ENCODE measurements at places on chromosomes 6 and 20.
A peak's percentile ranks its signal among the peaks of the same experiment; 100 is the strongest.

- no peak for DNase-seq
These were observed 195.5 kb upstream of the FBXL4 start for GRCh38 chr6:99143108-99143861.

- no peak for DNase-seq
These were observed 8.1 kb upstream of the SERPINB9 start for GRCh38 chr6:2911171-2911570.

GRCh38 chr20:23583526-23583925 is 15.2 kb upstream of the CST9L start:
- no peak for DNase-seq

DNA sequence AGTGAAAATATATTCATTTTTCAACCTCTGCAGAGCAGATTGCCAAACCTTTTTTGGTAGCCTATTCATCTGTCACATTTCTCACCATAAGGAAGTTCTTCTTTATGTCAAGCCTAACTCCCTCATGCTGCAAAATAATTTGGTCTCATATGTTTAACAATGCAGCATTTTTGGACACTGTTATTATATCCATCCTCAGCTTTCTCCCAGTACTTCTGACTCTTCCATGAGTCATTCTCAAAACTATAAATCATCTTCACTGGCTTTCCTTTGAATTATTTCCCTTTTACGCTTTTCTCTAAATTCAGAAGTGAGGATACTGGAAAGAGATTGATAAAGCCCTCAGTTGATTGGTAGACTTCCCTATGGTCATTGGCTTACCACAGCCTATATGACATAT is 192.2 kb downstream of the TPBG start:
- DNase-seq = peak; percentile 6

DNA sequence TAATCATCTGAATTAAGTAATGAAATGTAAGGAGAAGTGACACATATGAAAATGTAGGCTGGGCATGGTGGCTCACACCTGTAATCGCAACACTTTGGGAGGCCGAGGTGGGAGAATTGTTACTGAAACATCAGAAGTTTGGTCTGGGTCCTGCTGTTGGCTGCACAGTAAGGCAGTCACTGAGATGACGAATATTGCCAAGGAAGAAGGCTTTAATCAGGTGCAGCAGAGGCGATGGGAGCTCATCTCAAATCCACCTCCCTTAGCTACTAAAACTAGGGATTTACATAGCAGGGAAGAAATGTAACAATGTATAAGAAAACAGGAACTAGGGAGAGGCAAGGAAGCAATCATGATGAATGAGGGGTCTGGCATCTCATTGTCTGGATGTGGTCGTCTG is 50.1 kb downstream of the RBM24 start:
- no peak for DNase-seq

GRCh38 chr6:119628691-119629594 is 279.4 kb upstream of the MAN1A1 start:
- DNase-seq = no peak

DNA sequence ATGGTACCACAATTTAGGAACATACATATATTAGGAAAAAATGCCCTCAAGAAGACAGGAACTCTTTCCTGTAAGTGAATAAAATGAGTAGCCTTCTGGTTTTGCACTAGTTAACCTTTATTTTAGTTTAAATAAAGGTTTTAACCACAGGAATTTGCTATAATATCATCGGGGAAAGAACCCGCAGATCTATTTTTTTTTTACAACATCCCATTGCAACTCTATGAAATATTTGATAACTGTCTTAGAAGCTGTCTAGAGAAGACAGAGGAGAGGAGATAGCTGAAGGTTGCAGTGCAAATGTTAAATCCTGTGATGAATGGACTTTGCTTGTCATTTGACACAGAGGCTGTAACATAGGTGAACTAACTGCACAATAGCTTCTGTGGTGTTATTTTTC is 69.5 kb downstream of the TINAG start:
- DNase-seq = no peak

GRCh38 chr6:11214901-11215300 is 17.6 kb downstream of the NEDD9 start:
- DNase-seq = no peak

GRCh38 chr6:710601-711571 is 17.9 kb upstream of the EXOC2 start:
- peak; percentile 53 for DNase-seq

DNA sequence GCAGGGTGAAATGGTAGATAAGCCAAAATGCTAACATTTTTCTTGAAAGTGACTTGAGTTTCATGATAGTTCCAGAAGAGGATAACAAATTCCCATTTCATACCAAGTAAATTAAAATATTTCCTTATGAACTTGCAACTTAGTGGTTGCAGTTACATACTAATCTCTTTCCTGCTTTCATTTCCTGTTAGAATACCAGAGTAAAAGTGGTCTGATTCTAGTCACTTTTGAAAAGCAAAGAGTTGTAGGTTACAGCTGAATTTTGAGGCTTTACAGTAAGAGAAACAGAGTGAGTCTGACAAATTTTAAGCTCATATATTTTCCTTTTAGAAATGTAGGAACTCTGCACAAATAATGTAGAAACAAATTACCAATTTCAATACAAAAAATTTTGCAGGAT is 117.4 kb downstream of the ZFAND3 start:
- DNase-seq = no peak

- no peak for DNase-seq
These were observed 1.8 kb downstream of the ECHDC1 start for GRCh38 chr6:127341471-127342202.

All from H54 (cell line).